Mesenchymal stem cell (in vitro differentiated cells and primary cell): ENCODE measurements at places on chromosomes 5 and 9.

DNA sequence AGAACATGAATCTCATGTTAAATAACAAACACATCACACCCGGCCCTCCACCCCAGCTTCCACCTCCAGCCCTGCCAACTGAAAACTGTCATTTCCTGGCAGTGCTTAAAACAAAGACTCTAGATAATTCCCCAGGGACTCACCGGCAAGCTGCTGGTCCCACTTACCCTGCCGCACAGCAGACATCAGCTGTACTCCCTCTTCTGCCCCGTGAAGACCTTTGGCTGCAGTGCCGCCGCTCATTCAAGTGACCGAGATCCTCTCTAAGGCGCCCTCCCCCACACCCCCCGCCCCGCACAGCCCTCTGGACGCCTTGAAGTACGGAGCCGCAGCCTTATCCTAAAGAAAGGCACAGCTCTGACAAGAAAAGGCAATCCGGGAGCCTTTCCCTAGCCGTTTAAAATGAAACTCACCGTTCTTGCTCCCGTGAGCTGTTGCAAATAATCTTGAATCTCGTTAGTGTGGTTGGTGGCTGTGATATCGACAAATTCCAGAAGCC, 434 bp downstream of the GLRX start:
- no peaks in the 10 kb centered on the region for H3K27me3 ChIP-seq

DNA sequence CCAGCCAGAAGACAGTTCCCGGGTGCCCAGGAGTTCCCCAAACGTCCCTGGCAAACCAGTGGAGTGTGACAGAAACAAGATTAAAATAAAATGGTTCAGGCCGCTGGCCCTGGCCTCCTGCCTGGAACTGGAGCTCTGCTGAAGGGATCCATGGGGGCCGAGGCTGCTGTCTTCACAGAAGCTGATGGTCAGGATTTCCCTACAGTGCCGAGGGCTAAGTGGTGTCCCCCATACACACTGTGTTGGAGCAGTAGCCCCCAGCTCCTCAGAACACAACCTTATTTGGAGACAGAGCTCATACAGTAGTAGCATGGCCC, 55.9 kb downstream of the MRPL36 start:
- H3K27ac ChIP-seq, result no peak overlapping the region
- no peak overlapping the region for H3K4me3 ChIP-seq
- no peaks in the 10 kb centered on the region for H3K36me3 ChIP-seq
- no peaks in the 10 kb centered on the region for H3K4me1 ChIP-seq
- DNase-seq, result no peak
- H3K27me3 ChIP-seq, result no peaks in the 10 kb centered on the region

DNA sequence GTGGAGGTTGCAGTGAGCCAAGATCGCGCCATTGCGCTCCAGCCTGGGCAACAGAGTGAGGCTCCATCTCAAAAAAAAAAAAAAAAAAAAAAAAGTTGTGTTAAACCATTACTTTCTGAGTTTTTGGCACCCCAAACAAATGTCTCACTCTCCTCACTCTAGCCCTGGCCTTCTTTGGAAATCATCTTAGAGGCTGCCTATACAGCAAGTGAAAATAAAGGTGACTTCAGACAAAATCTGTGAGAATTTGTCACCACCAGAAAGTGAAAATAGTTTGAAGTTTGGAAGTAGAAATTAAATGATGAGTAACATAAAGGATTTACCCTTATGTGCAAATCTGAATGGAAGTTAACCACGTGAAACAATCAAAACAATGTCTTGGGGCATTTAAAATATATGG, 7.2 kb upstream of the ZNF131 start:
- H3K4me1 ChIP-seq, result no peaks in the 10 kb centered on the region
- no peaks in the 10 kb centered on the region for H3K36me3 ChIP-seq
- no peak overlapping the region for H3K27ac ChIP-seq
- no peak overlapping the region for H3K4me3 ChIP-seq

- DNase-seq, result no peak
- H3K27me3 ChIP-seq, result no peaks in the 10 kb centered on the region
- no peaks in the 10 kb centered on the region for H3K36me3 ChIP-seq
- no peak overlapping the region for H3K27ac ChIP-seq
- H3K4me3 ChIP-seq, result no peak overlapping the region
- H3K4me1 ChIP-seq, result no peaks in the 10 kb centered on the region
Measured at GRCh38 chr5:130270786-130271185, 366.5 kb downstream of the CHSY3 start.

DNA sequence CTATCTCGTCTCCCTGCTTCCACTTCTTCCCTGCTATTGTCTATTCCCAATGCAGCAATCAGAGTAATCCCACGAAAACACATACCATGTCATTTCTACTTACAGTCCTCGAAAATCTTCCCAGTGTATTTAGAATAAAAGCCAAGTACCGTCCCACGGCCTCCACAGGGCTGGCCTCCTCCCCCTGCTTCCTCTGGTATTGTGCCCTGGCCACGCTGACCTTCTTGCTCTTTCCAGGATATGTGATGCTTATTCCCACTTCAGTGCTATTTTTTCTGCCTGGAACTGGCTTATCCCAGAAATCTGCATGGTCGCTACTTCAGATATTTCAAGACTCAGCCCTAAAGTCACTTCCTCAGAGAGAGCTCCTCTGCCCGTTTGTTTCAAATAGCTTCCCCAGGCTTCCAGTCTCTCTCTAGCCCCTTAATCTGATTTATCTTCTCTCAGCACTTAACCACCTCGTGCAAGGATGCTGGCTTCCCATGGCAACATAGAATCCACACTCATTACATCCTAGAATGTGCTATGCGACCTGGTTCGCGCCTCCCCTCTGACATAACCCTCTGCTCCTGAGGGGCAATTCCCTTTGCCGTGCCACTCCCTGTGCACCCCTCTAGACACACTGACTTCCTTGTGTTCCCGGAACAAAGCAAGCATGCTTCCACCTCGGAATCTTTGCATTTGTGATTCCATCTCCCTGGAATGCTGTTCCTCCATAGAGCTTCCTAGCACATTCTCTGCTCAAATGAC, 365.9 kb downstream of the ZSWIM6 start:
- no peaks in the 10 kb centered on the region for H3K4me1 ChIP-seq
- no peak overlapping the region for H3K27ac ChIP-seq
- H3K27me3 ChIP-seq, result peaks cover 11% of the 10 kb centered on the region
- no peak for DNase-seq

- no peak overlapping the region for H3K4me3 ChIP-seq
- no peaks in the 10 kb centered on the region for H3K36me3 ChIP-seq
Measured at GRCh38 chr9:12391839-12392509, 301.2 kb upstream of the TYRP1 start.

DNA sequence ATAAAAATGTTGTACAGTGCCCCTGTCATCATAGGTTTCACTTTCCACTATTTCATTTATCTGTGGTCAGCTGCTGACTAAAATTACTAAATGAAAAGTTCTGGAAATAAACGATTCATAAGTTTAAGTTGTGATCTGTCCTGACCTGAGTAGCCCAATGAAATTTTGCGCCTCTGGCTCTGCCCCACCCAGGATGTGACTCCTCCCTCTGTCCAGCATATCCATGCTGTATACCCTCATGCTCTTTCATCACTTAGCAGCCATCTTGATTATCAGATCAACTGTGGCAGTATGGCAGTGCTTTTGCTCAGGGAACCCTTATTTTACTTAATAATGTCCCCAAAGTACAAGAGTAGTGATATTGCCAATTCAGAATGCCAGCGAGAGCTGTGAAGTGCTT, 97.3 kb downstream of the STARD4 start:
- H3K4me1 ChIP-seq, result no peaks in the 10 kb centered on the region
- H3K36me3 ChIP-seq, result no peaks in the 10 kb centered on the region
- H3K27me3 ChIP-seq, result no peaks in the 10 kb centered on the region
- no peak overlapping the region for H3K27ac ChIP-seq

DNA sequence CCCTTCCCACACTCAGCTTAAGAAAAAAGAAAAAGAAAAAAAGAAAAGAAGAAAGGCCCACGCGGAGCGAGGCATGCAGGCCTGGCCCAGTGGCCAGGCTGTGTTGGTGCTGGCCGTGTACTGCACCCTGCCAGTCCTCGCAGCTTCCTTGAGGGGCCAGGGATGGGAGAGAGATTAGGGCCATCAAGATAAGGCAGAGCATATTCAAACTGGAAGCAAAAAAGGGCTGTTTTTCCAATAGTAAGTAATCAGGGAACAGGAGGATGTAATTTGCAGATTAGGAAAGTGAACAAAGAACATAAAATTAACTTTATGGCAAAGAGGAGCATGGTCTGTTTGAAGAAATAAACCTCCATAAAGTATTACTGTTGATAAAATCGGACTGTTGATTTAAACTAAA, 319.6 kb upstream of the CLINT1 start:
- H3K36me3 ChIP-seq, result no peaks in the 10 kb centered on the region
- H3K27me3 ChIP-seq, result peaks cover 9% of the 10 kb centered on the region
- no peak for DNase-seq
- peaks cover 8% of the 10 kb centered on the region for H3K4me1 ChIP-seq
- H3K27ac ChIP-seq, result no peak overlapping the region
- H3K4me3 ChIP-seq, result no peak overlapping the region

- no peak for DNase-seq
- H3K27ac ChIP-seq, result no peak overlapping the region
- H3K27me3 ChIP-seq, result no peaks in the 10 kb centered on the region
- no peaks in the 10 kb centered on the region for H3K36me3 ChIP-seq
- no peaks in the 10 kb centered on the region for H3K4me1 ChIP-seq
Measured at GRCh38 chr9:22922222-22922621, 475.6 kb downstream of the DMRTA1 start.

GRCh38 chr9:99026271-99026955, 78.5 kb upstream of the TGFBR1 start:
- peaks cover 12% of the 10 kb centered on the region for H3K27me3 ChIP-seq
- no peak for DNase-seq
- peaks cover 18% of the 10 kb centered on the region for H3K36me3 ChIP-seq
- H3K27ac ChIP-seq, result no peak overlapping the region
- peaks cover 26% of the 10 kb centered on the region for H3K4me1 ChIP-seq

GRCh38 chr5:126508962-126509279, 85.7 kb downstream of the GRAMD2B start:
- H3K27me3 ChIP-seq, result no peaks in the 10 kb centered on the region
- no peak overlapping the region for H3K27ac ChIP-seq
- no peaks in the 10 kb centered on the region for H3K36me3 ChIP-seq
- no peak overlapping the region for H3K4me3 ChIP-seq

GRCh38 chr5:16889972-16890519, 46.0 kb downstream of the MYO10 start:
- no peaks in the 10 kb centered on the region for H3K36me3 ChIP-seq
- H3K4me3 ChIP-seq, result no peak overlapping the region
- peaks cover 17% of the 10 kb centered on the region for H3K4me1 ChIP-seq

GRCh38 chr5:85132269-85132668, 747.6 kb upstream of the EDIL3 start:
- H3K27me3 ChIP-seq, result no peaks in the 10 kb centered on the region
- DNase-seq, result peak; percentile 56
- no peak overlapping the region for H3K4me3 ChIP-seq
- no peak overlapping the region for H3K27ac ChIP-seq
- H3K36me3 ChIP-seq, result no peaks in the 10 kb centered on the region

DNA sequence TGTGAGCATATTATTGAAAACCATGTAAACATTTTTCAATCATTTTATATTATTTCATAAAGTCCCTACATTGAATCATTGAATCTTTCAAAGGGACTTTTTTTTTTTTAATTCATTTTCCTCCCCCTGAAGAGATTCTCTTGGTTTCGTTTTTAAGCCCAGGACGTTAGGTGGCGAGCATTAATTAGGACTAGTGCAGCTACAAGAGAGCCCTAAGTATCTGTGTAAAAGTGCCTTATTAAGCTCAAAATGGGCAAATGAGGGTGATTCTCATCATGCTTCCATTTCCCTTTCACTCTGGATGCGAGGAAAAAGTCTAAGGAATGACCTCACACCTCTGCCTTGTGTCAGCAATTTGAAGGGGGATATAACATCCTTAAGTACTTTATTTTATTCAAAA, 517.9 kb upstream of the ITGA1 start:
- no peaks in the 10 kb centered on the region for H3K36me3 ChIP-seq
- peak; percentile 3 for DNase-seq
- peak overlapping the region; percentile 54 for H3K4me3 ChIP-seq
- no peaks in the 10 kb centered on the region for H3K4me1 ChIP-seq

GRCh38 chr5:108560166-108560565, 178.3 kb upstream of the FBXL17 start:
- H3K27me3 ChIP-seq, result no peaks in the 10 kb centered on the region
- DNase-seq, result no peak
- H3K36me3 ChIP-seq, result no peaks in the 10 kb centered on the region
- no peak overlapping the region for H3K27ac ChIP-seq

DNA sequence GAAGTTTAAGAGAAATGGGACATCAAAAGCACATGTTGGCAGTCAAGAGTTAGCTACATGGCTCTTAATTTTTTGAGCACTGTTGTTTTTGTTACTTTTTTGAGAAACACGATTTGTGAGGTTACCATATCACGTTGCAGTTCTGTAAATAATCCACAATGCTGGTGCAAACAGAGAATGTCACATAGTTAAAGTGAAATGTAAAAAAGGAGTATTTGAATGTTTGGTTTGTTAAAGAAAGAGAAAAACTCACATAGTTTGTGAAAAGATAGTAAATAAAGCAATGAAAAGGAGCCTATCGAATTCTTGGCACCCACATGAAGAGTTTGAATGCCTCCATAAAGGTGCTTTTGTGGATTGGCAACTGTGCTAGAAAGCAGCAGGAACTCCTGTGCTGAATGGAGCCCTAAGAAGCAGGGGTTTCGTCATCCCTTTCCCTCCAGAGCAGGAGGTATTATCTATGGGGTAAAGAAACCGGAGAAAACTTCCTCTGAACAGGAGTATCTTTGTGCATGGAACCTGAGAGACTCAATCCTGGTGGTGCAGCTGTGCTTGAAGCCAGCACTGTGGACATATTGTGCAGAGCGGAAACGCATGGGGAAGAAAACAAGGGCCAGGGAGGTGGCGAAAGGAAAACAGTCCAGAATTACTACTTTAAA, 148.5 kb upstream of the OTULINL start:
- DNase-seq, result no peak
- no peak overlapping the region for H3K4me3 ChIP-seq
- H3K4me1 ChIP-seq, result peaks cover 14% of the 10 kb centered on the region
- peak overlapping the region; percentile 37 for H3K27ac ChIP-seq

DNA sequence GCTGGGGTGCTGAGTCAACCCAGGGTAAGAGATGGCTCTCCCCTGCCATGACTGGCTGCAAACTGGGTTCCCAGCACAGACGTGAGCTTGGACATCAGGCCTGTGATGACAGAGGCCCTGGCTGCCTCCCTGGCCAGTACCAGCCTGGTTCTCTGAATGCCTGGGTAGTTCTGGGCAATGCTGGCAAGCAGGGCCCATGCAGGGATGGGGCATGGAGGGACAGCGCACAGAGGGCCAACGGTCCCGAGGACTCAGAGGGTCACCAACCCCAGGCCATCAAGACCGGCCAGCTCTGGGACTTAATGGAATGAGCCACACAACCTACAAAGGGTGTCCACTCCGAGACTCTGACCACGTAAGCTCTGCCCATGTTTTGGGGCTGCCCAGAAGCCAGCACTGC, 241.4 kb downstream of the FSTL4 start:
- H3K27ac ChIP-seq, result no peak overlapping the region
- peaks cover 27% of the 10 kb centered on the region for H3K27me3 ChIP-seq
- H3K36me3 ChIP-seq, result no peaks in the 10 kb centered on the region
- DNase-seq, result no peak
- H3K4me3 ChIP-seq, result no peak overlapping the region
- H3K4me1 ChIP-seq, result no peaks in the 10 kb centered on the region
